ENCODE measurements at places on chromosomes 7 and 10.

- DNase-seq: no peak
- no peaks in the 10 kb centered on the region for H3K4me1 ChIP-seq
- no peaks in the 10 kb centered on the region for H3K36me3 ChIP-seq
- no peaks in the 10 kb centered on the region for H3K27me3 ChIP-seq
- no peak overlapping the region for H3K27ac ChIP-seq
These were observed 61.0 kb upstream of the INSYN2A start for GRCh38 chr10:127257395-127257794.

- no peaks in the 10 kb centered on the region for H3K27me3 ChIP-seq
- no peaks in the 10 kb centered on the region for H3K36me3 ChIP-seq
- H3K4me3 ChIP-seq: no peak overlapping the region
These were observed 199.1 kb downstream of the MAD1L1 start for GRCh38 chr7:2033586-2034135.

DNA sequence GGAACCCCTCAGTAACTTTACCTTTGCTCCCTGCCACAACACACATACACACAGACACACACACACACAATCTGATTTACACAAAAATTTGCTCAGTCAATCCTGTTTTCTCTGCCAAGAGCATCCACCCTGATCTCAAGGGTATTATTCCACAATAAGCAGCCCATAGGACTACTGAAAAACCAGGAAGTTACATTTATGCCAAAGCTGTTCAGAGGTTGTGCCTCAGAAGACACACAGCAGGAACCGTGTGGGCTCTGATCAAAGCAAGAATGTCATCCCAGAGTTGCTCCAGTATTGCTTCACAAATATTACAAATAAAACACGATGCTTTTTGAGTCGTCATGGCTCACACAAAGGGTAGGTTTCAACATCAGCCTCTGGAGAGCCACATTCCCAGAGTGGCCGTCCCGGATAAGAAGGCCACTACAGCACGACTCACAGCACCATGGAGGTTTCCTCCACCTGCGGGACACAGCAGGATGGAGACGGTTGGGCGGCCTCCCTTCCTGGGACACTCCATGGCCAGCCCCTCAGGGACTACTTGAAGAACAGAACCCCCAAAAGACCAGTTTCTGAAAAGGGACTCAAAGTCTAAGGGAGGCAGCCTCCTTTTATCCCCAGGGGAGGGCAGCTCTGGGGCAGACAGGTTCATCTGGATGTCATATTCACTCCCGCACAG lies 1.6 kb downstream of the AIFM2 start:
- no peaks in the 10 kb centered on the region for H3K36me3 ChIP-seq
- peaks cover 9% of the 10 kb centered on the region for H3K4me1 ChIP-seq
- DNase-seq: no peak
- no peaks in the 10 kb centered on the region for H3K27me3 ChIP-seq
- no peak overlapping the region for H3K27ac ChIP-seq

DNA sequence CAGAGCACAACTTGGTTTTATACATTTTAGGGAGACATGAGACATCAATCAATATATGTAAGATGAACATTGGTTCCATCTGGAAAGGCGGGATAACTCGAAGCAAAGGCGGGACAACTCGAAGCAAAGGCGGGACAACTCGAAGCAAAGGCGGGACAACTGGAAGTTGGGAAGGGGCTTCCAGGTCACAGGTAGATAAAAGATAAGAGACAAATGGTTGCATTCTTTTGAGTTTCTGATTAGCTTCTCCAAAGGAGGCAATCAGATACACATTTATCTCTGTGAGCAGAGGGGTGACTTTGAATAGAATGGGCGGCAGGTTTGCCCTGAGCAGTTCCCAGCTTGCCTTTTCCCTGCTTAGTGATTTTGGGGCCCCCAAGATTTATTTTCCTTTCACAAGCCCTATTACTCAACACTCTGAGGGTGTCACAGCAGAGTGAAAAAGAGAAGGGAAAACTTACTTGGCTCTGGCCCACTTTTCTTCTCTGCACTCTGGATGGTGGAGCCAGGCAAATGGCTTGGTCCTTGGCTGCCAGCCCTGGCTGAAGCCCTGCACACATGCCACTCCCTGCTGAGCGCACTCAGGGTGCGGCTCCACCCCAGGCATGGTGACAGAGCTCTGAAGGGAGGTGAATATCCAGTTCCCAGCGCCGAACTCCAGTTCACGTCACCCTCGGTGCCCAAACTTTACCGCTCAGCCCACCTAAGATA lies 46.7 kb downstream of the PARD3 start:
- no peaks in the 10 kb centered on the region for H3K36me3 ChIP-seq
- DNase-seq: no peak
- H3K27ac ChIP-seq: no peak overlapping the region
- no peaks in the 10 kb centered on the region for H3K27me3 ChIP-seq
- no peaks in the 10 kb centered on the region for H3K4me1 ChIP-seq

GRCh38 chr10:110793128-110793812 lies 78.5 kb upstream of the PDCD4 start:
- H3K27me3 ChIP-seq: no peaks in the 10 kb centered on the region
- H3K4me3 ChIP-seq: no peak overlapping the region
- H3K4me1 ChIP-seq: no peaks in the 10 kb centered on the region

DNA sequence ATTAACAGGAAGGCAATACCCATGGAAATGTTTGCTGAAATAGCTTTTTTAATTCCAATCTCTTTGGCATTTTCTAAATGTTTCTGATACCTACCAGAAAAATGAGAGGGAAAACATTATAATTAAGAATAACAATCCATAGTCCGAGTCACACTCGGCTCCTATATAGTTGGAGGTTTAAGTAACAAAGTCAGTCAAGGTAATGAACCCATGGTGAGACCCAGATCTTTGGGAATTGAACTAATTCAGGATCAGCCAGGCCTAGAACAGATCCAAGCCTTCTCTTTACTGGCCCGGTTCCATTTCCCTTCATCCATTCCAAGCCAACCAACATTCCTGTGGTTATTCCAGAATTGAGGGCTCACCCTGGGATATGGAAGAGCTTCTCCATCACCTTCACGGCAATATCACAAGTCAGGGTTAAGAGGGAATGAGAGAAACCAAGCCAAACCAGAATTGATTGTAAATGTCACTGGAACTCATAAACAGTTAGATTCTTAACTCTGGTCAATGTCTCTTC lies 28.3 kb downstream of the ABCB4 start:
- no peak for DNase-seq
- H3K4me3 ChIP-seq: no peak overlapping the region

DNA sequence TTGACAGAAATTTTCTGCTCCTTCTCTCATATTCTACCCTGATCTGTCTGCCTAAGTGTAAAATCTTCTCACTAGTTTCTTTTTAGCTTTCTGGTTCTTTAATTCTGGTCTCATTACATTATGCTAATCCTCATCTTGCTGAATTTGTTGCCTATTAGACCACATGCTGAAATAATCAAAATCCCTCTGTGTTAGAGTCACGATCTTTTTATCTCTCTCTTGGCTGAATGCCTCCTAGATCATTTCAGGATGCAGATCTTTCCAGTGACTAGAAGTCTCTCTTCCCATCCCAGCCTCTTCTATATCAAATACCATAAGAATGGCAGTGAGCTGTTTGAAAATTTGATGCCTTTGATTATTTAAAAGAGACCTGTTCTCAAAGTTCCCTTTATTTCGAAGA lies 661.9 kb downstream of the SORCS1 start:
- no peak overlapping the region for H3K27ac ChIP-seq
- H3K27me3 ChIP-seq: no peaks in the 10 kb centered on the region
- no peak overlapping the region for H3K4me3 ChIP-seq
- H3K4me1 ChIP-seq: no peaks in the 10 kb centered on the region

DNA sequence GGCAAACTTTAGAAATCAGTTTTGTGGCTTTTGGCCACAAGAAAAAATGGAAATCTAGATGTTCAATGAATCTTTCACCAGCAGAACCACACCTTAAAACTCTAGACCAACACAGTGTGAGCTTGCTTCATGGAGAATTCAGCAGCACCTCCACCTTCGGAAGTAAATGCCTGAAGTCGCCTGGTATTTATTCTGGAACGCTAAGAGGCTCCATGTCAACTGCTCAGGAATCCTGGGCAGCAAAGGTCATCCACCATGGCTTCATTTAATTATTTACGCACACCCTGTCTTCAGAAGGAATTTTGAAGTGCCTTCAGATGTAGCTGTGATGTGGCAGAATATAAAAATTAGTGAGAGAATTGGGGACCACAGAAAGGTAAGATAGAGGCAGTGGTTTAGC lies 167.7 kb downstream of the GFRA1 start:
- DNase-seq: no peak
- no peaks in the 10 kb centered on the region for H3K36me3 ChIP-seq
- no peaks in the 10 kb centered on the region for H3K4me1 ChIP-seq
- no peaks in the 10 kb centered on the region for H3K27me3 ChIP-seq
- H3K4me3 ChIP-seq: no peak overlapping the region
- H3K27ac ChIP-seq: no peak overlapping the region

DNA sequence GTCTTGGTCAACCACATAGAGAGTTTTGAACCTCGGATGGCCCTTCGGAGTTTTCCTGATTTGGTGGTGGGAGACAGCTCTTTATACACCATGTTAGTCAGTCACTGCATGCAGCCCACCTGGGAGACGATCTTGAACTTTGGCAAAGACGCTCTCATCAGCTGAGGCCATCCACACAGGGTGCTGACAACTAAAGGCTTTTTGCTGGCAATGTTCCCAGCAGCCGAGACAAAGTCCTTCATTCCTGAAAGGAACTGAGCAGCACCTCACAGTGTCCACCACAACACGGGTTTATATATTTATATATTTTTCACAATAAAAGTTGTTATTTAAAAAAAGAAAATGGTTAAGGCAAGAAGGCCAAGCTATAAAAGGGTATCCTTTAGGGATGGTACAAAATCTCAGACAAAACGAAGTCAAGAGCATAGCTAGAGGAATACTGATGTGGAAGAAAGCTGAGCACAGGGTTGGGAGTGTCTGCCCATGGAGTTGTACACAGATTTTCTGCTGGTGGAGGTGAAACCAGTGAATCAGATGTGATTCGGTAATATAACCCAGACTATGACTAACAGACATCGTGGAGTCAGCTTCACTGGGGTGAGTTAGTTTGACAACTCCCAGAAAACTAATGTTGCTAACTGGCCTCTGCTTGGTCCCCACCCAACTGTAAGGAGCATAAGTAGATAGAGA lies 27.4 kb upstream of the CAPZA2 start:
- H3K36me3 ChIP-seq: no peaks in the 10 kb centered on the region
- H3K4me1 ChIP-seq: no peaks in the 10 kb centered on the region
- DNase-seq: no peak
- H3K27me3 ChIP-seq: no peaks in the 10 kb centered on the region

- H3K27ac ChIP-seq: no peak overlapping the region
- DNase-seq: no peak
- no peak overlapping the region for H3K4me3 ChIP-seq
- no peaks in the 10 kb centered on the region for H3K4me1 ChIP-seq
- no peaks in the 10 kb centered on the region for H3K36me3 ChIP-seq
These were observed 35.0 kb downstream of the CNNM1 start for GRCh38 chr10:99364125-99364524.

GRCh38 chr10:72567889-72568640 lies 57.8 kb downstream of the MICU1 start:
- H3K27me3 ChIP-seq: no peaks in the 10 kb centered on the region
- H3K4me1 ChIP-seq: no peaks in the 10 kb centered on the region
- peaks cover 9% of the 10 kb centered on the region for H3K36me3 ChIP-seq
- H3K27ac ChIP-seq: no peak overlapping the region

DNA sequence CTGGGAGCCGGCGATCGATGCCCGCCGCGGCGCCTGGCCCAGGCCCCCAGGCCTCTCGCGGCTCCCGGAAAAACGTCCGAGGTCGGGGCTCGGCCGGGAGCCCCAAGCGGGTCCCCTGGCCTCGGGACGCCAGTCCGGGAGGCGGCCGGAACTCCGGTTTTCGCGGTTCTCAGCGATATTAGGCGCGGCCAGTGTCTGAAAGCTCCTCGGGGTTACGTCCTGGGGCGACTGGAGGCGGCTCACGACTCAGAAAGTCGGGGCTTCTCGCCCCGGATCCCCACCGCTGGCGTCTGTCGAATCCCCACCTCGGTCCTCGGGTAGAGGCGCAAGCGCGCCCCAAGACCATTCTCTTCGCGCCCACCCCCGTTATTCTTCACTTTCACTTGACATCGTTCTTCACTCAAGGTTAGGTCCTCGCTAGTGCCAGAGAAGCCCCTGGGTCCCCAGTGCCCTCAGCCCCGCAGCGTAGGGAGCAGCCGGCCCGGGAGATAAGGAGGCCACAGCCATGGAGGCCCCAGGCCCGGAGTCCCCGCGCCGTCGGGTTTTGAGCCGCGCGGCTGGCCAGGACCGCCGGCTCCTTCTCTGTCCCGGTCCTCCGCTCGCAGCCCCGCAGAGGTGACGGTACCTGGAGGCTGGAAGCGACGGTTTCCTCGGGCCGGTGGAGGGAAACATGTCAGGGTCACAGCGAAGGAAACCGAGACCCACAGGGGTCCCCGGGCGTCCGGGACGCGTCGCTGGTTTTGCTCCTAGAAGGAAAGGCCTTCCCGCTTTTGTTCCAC lies 35.2 kb upstream of the EBLN1 start:
- H3K27ac ChIP-seq: peak overlapping the region; percentile 87
- DNase-seq: peak; percentile 29
- H3K4me3 ChIP-seq: peak overlapping the region; percentile 90
- H3K36me3 ChIP-seq: no peaks in the 10 kb centered on the region

DNA sequence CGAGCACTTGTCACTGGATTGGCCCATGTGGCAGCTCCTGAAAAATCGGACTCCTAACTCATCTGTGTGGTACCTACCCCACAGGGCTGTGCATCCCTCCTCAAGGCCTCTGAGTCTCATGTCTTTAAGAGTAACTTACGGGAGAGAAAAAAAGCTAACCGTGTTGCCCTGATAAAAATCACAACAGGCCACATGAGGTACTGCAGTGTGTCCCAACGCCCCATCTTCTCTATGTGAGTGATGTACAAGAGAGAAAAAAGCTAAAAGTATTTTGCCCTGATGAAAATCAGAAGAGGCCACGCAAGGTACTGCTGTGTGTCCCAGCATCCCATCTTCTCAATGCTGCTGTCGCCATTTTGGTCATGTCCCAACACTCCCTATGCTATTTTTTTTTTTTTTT lies 41.2 kb upstream of the ADRB1 start:
- no peaks in the 10 kb centered on the region for H3K27me3 ChIP-seq
- DNase-seq: no peak
- H3K36me3 ChIP-seq: no peaks in the 10 kb centered on the region
- H3K27ac ChIP-seq: no peak overlapping the region
- H3K4me3 ChIP-seq: no peak overlapping the region

DNA sequence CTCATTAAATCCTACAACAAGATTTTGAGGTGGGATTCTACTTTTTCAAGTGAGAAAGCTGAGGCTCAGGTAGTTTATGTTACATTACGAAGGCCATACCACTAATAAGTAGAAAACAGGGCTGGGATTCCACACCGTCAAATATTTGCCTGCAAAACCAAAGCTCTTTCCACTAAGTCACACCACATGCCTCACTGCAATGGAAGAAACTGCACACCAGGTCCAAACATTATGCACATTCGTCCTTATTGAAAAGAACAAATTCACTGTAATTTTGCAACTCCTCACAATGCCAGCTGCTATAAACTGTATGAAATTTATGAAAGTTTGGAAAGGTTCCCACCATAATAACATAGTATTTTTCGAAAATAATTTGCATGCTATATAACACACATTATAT lies 66.5 kb downstream of the DGKB start:
- no peak overlapping the region for H3K4me3 ChIP-seq
- H3K36me3 ChIP-seq: no peaks in the 10 kb centered on the region
- no peaks in the 10 kb centered on the region for H3K27me3 ChIP-seq
